ENCODE measurements at places on chromosomes 6 and 20.
A peak's percentile ranks its signal among the peaks of the same experiment; 100 is the strongest.

GRCh38 chr20:22682381-22682780, 98.0 kb upstream of the FOXA2 start:
- no peak for DNase-seq

DNA sequence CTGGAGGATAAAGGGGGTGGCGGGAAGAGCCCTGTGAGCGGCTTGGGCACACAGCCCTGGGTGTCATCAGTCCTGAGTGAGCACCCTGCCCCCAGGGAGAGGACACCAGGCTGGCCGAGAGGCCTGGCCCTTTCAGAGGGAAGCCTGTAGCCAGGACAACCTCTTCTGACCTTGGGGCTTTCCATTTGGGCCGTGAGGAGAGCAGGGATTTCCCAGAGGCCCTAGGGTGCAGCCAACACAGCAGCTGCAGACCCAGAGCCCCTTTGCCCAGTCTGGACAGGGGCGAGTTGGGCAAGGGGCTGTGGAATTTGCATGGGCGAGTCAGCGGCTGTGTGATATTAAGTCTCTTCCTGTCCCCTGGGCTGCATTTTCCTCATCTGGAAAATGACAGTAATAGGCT, 6.3 kb downstream of the MAP1LC3A start:
- no peak for DNase-seq

DNA sequence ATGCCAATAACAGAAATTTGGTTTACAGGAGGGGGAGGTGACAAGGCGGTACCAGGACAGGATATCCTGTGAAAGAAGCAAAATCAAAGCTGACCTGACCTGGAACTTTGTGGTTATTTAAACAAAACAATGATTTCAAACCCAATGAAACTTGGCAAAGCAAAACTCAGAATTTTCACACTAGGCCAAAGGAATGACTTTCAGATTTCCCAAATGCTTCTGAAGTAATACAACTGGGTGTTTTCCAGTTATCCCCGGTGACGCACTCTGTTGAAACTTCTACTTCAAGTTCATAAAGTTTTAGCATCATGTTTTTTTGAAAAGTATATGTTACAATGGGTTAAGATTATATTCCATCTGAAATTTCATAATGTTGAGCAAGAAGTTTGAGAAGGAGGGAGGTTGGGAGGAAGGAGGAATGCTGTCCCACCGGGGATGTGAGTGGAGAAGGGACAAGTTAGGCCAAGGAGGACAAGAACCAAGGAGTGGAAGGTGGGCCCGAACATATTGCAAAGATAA, 78.1 kb upstream of the TRAF3IP2 start:
- no peak for DNase-seq

DNA sequence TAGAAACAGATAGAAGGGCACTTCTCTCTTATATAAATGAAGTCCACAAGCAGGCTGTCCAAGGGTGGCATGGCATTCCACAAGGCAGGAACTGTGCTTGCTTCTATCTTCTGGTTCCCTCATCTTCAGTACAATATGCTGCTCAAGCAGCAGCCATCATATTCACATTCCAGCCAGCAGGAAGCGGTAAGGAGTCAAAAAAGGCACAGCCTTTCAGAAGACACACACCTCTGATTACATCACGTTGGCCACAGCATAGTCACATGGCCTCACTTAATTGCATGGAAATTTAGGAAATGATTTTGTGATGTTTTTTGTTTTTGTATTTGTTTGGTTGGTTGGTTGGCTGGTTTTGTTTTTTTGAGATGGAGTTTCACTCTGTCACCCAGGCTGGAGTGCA, 19.0 kb downstream of the REM1 start:
- DNase-seq = peak; percentile 25

DNA sequence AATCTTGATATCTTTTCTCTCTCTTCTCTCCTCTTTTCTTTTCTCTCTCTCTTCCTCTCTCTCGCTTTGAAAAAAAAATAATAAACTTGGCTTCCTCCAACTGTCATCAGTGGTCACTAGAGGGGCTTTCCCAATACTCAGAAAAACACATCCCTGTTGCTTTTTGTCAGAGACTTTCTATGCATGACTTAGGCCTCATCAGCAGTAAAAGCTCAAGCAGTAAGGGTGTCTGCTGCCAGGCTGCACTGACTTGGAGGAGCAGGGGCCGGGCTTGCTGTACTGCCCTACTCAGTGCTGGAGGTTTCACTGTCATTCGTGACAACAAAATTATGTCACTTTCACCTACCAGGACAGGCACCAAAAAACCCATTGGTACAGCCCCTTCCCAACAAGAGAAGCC, 272.0 kb downstream of the ADGB start:
- DNase-seq = no peak

GRCh38 chr6:156319707-156320106, 457.5 kb upstream of the ARID1B start:
- no peak for DNase-seq

DNA sequence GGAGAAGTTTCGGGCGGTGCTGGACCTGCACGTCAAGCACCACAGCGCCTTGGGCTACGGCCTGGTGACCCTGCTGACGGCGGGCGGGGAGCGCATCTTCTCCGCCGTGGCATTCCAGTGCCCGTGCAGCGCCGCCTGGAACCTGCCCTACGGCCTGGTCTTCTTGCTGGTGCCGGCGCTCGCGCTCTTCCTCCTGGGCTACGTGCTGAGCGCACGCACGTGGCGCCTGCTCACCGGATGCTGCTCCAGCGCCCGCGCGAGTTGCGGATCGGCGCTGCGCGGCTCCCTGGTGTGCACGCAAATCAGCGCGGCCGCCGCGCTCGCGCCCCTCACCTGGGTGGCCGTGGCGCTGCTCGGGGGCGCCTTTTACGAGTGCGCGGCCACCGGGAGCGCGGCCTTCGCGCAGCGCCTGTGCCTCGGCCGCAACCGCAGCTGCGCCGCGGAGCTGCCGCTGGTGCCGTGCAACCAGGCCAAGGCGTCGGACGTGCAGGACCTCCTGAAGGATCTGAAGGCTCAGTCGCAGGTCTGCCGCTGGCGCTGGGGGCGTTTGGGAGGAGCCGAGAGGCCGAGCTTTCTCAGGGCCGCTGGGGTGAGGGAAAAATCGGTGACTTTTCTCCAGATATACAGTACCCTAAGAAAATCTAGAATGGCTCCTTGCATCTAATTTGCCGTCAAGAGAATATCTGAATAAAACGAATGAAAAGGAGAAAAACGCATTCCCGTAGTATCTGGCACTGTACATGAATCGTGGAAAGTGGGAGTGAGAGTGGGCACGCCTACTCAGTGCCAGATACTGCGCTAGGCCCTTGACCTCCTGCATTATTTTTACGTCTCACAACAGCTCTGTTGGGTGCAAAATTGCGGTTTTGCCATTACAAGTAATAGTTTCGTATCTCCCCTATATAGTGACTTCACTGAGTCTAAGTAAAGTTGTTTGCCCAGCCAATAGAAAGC, 1.0 kb downstream of the CALHM6 start:
- DNase-seq = peak; percentile 42

DNA sequence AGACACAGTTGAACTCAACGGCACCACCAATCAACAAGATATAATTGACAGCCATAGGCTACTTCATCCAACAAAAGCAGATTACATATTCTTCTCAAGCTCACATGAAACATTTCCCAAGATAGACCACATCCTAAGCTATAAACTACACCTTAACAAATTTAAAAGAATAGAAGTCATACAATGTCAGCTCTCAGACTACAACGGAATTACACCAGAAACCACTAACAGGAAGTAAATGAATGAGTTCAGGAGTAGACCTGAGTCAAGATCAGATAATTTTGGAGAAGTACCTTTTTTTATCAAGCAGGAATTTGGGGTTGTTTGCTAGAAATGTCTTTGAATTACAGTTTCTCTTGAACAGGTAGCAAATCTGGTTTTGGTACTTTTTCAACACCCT, 237.8 kb downstream of the TBX18 start:
- no peak for DNase-seq

Data from neural crest cell (in vitro differentiated cells).